GOT3 (cell line): ENCODE measurements at places on chromosomes 2 and 18.

GRCh38 chr2:37792366-37792765 lies 120.9 kb upstream of the CDC42EP3 start:
- DNase-seq: no peak

DNA sequence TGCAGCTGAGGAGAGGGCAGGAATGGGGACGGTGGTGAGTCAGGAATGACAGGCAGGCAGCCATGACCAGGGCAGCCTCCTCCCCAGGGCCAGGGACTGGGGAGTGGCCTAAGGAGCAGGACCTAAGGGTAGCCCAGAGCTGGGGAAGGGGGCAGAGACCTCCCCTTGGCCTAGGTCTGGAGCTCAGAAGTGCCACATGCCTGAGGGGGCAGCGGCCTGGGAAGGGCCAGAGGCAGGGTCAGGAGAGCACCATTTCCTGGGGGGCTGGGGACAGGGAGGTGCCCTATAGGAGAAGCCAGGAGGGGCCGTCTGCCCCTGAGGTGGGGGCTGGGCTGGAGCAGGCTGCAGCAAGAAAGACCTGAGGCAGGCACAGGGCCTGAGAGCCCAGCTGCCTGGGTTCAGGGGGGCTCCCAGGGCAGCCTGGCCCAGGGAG lies 20.9 kb downstream of the CFLAR start:
- no peak for DNase-seq

GRCh38 chr2:6993229-6993640 lies 76.0 kb downstream of the RNF144A start:
- DNase-seq: no peak

DNA sequence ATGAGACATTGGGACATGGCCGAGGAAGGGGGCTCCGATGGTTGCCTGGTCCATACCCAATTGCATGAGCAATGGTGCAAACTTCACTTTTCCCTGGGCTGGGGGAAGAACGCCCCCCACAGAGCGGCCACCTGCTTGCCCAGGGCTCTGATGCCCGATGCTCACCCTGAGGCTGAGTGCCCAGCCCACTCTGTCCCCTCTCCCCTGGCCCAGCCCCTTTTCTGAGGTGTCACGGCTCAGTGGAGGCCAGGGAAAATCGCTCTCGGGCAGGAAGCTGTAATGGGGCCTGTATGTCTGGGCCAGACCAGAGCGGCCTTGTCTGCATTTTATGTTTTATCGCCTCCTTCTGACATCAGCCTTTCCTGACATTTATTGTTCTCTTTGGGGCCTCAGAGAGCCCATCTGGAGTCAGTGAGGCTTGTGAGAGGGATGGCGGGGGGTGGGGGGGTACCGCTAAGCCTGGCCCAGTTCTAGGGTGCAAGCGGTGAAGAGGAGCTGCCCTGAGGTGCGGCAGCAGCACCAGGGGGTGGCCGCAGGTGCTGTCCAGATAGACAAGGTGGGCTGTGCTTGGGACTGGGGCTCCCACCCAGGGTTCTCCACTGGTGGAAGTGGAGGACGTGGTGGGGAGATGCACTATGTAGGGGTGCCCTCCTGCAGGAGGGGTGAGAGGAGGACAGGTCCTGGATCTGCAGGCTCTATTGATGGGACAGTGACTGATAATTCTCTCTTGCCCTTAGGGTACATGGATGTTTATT lies 46.2 kb downstream of the INHBB start:
- no peak for DNase-seq

- no peak for DNase-seq
These were observed 657.8 kb downstream of the MBD2 start for GRCh38 chr18:53566626-53567025.

DNA sequence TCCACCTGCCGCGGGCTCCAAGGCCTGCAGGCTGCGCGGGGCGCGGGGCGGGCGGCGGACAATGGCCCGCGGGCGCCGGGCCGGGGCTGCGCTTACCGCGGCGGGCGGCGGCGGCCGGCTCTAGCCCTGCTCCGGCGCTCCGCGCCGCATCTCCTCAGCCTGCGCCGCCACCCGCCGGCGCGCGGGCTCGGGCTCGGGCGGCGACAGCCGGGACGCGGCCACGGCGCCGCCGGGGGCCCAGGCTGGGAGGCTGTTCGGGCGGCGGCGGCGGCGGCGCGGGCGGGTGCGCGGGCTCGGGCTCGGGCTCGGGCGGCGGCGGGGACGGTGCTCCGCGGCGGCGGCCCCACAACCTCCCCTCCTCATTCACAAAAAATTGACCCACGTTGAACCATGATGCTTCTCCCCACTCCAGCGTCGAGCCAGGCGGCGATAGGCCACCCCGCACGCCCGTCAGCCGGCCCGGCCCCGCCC lies at the start of gene HDAC4:
TSS of gene HDAC4 (minus strand) at position 425 of the 471 bp plus-strand sequence. CDS start 48,321 bp downstream, outside the sequence.
- DNase-seq: no peak

DNA sequence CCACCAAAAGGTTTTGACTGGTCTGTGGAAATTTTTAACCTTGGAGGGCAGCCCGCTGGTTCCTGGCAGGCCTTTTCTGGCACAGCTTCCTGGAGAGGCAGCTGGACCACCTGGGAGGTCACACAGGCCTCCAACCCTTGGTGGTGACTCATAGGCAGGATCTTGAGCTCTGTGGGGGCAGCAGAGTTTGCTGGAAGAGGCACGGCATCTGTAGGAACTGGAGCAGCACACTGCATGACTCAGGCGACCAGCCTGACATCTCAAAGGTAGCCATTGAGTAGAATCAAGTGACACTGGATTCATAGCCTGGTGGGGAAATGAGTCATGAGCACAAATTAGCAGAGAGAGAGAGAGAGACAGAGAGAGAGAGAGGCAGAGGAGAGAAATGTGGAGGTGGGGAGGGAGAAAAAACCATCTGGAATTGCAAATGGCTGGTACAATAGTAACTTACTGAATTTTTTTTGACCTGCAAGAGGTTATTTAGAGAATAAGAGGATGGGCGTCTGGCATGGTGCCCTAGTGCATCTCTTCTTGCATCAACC lies 57.4 kb downstream of the TRPM8 start:
- peak; percentile 58 for DNase-seq

GRCh38 chr18:27130065-27130630 lies 55.0 kb downstream of the CHST9 start:
- DNase-seq: no peak

- DNase-seq: no peak
These were observed 215.5 kb upstream of the RAB6C start for GRCh38 chr2:129763966-129764365.

- no peak for DNase-seq
These were observed 280.6 kb upstream of the PARD3B start for GRCh38 chr2:204264621-204265140.

DNA sequence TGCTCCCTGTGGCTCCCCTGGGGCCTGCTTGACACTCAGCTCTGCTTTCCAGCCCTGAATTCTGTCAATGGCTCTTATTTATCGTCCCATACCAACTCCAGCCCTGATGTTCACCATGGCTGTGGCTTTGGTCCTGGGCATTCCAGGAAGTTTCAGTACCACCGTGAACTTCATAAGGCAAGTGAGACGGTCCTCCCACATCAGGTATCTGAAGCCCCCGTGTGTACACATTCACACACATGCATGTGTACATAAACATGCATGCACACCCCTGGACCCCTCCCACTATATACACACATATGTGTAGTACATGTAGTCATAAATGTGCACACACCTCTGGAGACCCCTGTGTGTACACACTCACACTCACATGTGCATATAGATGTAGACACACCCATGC lies 43.3 kb upstream of the PUM2 start:
- DNase-seq: no peak

- no peak for DNase-seq
These were observed 53.4 kb downstream of the DNER start for GRCh38 chr2:229660951-229661350.
